ENCODE measurements at places on chromosomes 3 and 15. TPM values are rescaled to one million over a fixed set of nuclear protein-coding genes. Genes with fewer than 3 reads are reported as not detected.

- peak; percentile 52 for DNase-seq
Observed at GRCh38 chr15:96331144-96331944, 844 bp downstream of the NR2F2 start.

DNA sequence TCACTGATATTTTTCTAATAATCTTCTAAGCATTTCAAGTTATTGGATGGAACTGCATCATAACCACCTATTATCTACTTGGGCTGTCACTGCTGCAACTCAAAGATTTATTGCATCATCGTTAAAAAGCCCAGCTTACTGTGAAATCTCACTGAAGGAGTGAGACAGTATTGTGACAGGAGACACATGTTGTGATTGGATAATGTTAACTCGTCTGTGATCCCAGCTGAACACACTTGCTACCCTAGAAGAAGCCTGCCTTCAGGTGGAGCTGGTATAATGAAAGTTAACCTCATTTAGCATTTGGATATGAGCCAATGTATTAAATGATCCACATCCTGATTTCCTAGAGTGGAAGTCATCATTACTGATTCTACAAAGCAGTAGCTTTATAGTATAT lies 138.1 kb downstream of the MAP2K5 start:
- no peak for DNase-seq

DNA sequence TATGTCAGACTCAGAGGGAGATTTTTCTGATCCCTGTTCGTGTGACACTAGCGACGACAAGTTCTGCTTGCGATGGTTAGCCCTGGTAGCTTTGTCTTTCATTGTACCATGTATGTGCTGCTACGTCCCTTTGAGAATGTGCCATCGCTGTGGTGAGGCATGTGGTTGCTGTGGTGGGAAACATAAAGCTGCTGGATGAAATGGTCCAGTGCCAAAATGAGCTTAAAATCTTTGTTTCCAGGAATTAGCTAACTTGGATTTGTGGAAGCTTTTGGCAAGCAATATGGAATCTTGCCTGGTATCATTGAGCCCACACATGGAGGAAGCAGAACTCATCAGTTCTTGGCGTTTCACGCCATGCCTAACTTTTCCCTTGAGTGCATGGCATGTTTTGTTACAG lies 98.8 kb downstream of the SPRED1 start:
- no peak for DNase-seq

GRCh38 chr3:70811880-70812279 lies 499.4 kb upstream of the MDFIC2 start:
- no peak for DNase-seq

The SH3GL3 gene
- total RNA-seq = not detected

DNA sequence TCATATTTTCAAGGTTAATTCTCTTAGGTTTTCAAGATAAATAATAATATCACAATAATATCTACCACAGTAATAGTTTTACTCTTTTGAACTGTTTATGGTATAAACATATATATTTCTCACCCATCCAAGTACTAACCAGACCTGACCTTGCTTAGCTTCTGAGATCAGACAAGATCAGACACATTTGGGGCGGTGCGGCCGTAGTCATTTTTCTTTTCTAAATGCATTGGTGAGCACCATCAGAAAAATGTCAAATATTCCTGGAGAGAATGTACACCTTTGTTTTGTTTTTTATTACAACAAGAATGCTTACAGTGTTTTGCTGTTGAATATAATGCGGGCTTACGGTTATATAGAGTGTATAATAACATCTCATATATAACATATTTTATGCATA lies 267.8 kb downstream of the ADAMTS17 start:
- no peak for DNase-seq

The GOLGA8G gene
- total RNA-seq = not detected

GRCh38 chr3:115822579-115822978 lies 199.3 kb downstream of the GAP43 start:
- no peak for DNase-seq

DNA sequence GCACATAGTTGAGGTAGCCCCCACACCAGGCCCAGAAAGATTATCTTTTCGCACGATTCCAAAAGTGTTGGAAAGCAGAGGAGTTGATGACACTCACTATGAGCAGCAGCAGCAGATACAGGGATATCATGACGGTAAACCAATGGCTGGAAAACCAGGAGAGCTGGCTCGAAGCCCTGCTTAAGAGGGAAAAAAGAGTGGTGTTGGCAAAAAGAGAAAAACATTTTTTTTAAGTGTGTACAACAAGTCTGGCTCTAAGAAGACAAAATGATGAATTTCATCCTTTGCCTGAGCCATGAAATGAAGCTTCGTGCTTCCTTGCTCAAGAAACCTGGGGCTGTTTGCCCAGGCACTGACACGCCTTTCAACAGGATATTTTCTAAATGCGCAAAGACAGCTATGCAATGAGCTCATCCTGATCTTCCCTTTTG lies 27.3 kb downstream of the PARP16 start:
- DNase-seq = no peak

DNA sequence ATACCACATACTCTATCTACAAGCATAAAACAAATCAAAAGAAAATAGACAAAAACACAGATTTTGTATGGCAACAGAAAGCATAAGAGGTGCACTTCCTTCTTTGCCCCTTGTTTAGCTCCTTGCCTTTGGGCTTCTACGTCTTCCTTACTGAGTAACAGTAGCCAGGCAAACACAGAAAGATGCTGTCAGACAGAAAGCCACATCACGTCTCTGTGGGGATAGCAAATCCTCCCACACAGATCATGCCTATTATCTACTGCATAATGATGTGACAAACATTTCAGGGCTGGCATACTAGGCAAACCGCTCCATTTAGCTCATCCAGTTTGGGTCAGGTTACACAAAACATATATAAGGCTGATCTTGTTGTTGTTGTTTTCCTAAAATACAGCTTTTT lies 92.7 kb downstream of the BOC start:
- no peak for DNase-seq

DNA sequence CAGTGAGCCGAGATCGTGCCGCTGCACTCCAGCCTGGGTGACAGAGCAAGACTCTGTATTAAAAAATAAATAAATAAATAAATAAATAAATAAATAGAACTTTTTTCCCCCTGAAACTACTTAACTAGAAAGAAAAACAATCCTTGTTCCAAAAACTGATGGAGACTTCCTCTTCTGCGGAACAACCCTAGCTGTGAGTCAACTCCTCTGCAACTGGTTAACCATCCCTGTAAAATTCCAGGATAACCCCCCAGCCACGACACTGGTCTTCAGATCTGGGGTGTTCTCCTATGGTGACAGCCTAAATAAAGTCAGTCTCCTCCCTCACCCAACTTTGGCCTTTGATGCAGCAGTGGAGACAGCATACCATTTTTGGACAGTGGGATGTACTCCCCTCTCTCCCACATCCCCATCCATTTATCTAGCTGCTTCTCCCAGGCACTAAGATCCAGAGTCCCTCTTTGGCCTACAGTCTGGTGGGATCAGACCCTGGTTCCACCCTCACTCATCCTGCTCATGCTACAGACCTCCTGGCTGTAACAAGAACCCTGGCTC lies 352.6 kb downstream of the OCA2 start:
- no peak for DNase-seq

The ARHGEF26 gene
- total RNA-seq = 26.3 TPM

The DPPA2 gene
- total RNA-seq = not detected

The CRTAP gene
- 42.0 TPM for total RNA-seq

DNA sequence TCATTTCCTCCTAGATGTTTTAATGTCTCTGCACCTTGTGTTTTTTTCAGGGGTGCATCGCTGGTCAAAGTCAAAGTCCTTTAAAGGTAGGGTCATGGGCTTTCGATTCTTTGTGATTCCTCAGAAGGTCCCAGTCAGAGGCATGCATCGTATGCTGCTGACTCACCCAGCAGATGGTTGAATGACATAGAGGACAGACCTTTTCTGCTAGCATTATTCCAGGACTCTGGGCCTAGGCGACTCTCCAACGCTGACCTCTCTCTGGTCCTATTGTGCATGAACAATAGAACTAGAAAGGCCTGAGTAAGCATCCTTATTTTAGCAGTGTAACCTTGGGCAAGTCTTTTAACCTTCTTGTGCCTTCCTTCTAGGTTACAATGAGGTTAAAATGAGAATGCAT lies 75.9 kb downstream of the DGKG start:
- DNase-seq = no peak
